ENCODE measurements at places on chromosomes 5 and 9.

DNA sequence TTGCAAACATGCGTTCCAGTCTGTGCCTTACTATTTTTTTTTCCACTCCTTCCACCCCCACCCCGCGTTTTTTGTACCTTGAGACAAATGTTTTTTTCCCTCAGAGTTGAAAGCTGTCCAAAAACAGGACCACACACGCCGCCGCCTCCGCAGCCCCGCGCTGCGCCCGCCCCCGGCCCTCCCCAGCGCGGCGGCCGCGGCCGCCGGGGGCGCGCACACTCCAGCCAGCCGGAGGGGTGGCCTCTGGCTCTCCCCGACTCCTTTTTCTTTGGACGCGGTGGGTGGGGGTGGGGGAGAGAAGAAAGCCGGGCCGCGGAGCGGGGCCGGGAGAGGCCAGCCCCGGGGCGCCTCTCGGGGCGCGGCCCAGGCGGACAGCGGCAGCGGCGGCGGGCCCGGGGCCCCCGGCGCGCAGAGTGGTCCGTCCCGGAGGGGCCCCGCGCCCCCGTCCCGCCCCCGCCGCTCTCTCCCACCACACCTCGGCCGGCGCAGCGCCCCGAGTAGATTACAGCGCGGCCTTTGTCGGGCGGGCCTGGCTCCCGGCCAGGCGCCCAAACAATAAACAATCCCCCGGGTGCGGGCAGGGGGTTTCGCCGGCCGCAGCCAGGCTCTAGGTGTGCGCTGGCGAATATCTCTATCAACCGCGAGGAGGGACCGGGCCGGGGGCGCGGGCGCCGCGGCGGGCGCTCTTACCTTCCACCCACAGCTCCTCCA lies 10.9 kb downstream of the PTCH1 start:
- peak; percentile 40 for DNase-seq

- no peak for DNase-seq
Observed at GRCh38 chr5:143147902-143148301, 255.6 kb downstream of the NR3C1 start.

DNA sequence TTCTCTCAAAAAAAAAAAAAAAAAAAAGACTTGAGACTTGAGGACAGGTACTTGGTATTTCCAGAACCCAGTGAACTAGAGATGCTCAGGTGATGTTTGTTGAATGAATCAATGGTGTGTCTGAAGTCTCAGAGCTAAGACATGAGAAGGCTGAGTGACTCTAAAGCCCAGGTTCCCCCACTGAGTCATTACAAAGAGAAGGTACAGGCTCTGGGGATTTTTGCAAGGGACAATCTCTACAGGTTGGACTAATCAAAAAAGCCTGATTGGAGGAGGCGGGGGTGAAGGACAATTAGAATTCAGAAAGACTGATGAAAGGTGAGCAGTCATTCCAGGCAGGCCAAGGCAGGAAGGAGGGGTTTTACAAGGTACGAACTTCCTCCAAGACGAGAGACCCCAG lies 8.2 kb upstream of the FABP6 start:
- DNase-seq: no peak

- no peak for DNase-seq
Observed at GRCh38 chr9:289121-289520, 74.5 kb downstream of the DOCK8 start.

DNA sequence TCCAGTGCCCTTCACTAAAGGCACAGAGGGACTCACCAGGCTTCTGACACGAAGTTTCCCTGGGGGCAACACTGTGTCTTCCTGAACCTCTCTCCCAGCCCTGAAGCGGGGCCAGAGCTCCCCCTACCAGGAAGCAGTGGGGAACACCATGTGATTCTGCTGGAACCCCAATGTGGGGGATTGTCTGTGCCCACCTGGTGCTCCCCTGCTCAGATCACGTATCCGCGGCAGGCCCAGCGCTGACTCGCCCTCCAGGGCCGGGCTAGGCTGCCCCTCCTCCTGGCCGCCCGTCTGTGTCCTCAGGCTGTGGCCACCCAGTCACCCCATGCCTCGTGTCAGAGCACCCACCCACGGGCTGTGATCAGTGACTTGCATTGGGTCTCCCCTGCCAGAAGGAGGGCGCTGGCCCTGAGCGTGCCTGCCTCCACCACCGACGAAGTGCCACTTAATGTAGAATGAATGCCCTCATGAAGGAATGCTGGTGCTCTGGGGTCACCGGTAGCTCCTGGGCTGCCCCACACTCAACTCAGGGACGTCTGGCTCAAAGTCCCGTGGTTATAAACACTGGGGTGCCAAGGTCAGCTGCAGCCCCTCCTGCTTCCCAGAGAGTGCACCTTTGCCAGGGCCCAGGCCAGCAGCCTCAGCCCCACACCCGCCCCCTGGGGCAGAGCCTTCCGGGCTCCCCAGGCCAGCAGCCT lies 22.1 kb downstream of the SARDH start:
- DNase-seq: peak; percentile 24

DNA sequence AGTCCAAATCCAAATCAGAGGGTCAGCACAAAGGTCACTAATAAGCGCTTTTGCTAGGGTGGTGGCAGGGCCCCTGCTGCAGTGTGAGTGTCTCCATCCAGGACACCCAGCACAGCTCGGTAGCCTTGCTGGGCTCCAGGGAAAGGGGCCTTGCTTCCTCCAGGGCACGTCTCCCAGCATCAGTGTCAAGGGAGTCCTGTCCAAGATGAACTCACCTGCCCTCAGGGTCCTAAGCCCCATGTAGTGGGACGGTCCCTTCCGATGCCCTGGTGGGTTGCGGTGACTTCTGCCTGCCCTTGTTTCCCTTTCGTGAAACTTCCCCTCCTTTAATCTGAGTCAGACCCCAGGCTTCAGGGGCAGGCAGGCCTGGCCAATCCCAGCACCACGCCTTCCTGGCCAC lies 101.7 kb downstream of the ZNF354C start:
- no peak for DNase-seq

DNA sequence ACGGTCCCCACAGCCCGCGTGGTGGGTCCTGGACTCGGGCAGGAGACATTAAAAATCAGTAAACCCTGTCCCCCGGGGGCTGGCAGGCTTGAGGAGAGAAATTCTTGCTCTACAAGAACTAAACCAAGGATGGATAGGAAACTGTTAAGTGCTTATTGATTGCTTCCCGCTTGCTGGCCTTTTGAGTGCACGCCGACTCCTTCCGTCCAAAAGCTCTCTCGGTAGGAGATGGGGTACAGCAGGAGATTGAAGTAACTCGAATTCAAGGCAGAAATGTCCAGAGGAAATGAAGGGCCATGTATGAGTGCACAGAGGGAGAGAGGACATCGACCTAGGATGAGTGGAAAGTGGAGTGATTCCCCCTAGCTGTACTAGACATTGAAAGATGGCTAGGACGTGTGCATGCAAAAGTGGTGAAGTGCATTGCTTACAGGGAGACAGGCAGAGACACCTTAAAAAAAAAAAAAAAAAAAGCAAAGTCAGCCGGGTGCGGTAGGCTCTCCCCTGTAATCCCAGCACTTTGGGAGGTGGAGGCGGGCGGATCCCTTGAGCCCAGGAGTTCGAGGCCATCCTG lies 923 bp downstream of the RECK start:
- no peak for DNase-seq

DNA sequence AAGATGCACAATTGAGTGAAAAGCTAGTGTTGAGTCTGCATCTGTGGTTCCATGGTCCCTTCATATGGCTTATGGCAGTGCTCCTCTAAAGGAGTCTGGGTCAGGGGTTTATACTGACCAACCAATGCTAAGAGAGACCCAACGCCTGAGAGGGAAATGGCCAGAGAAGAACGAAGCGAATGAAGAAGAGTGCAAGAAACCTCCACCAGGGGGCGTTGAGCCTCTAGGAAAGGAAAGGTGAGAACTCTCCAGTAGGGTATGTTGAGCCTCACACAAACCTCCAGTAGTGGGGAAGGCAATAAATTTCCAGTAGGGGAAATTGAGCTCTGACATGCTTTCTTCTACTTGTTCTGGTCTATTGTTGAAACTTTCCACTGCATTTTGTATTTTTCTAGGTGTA lies 470.6 kb downstream of the PRDM9 start:
- DNase-seq: peak; percentile 9

GRCh38 chr5:157212307-157212706 lies 31.7 kb downstream of the ITK start:
- no peak for DNase-seq

- DNase-seq: no peak
Observed at GRCh38 chr9:10134266-10134665, 478.5 kb downstream of the PTPRD start.

- no peak for DNase-seq
Observed at GRCh38 chr5:150694612-150695011, 6.2 kb downstream of the RBM22 start.

DNA sequence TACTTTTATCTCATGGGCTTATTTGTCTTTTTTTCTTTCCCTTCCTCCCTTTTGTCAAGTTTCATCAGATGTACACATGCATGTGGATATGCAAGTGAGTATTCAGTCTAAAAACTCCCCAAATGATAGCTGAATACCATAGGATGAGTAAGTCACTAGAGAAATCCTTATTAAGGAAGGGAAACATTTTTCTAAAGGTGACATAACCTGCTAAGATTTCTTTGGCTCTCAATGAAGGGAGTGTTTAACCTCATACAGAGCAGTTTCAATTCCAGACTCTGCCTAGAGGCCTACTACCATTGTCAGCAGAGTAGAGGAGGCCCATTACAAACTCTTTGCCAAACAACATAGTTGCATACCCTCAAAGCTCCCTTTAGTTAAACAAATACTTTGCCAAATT lies 192.4 kb downstream of the ARHGEF28 start:
- DNase-seq: no peak

GRCh38 chr5:178318382-178318781 lies 85.8 kb upstream of the PHYKPL start:
- DNase-seq: no peak

DNA sequence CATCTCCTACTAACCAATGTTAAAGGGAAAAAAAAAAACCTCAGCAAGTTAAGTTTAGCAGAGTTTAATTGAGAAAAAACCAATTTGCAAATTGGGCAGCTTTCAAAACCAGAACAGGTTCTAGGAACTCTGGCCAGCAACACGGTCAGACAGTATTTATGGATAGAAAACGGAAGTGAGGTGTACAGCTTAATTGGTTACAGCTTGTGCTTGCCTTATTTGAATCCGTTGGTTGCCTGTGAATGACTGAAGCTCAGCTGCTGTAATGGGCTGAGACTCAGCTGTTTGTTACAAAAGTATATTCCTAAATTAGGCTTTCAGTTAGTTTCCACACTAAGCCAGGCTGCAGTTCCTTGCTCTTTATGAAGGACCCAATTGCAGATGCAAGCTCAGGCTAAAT lies 217.0 kb downstream of the SREK1 start:
- DNase-seq: no peak

GRCh38 chr9:3288686-3289085 lies 237.1 kb downstream of the RFX3 start:
- DNase-seq: no peak

DNA sequence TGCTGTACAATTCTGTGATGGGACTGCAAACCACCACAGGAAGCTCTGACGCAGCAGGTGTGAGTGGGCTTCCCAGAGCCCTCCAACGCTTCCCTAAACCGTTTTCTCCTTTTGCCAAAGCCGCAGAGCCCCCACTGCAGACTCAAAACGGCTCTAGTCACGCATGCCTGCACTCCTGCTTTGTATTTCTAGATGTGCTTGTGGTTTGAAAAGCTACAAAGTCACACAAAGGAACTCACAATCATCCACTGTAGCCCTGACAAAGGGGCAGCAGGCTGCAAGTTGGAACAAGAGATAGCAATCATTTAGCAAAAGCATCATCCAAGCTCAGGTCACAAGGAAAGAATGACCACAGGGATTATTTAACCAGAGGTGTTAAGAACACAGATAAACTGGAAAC lies 79.3 kb downstream of the PTPN3 start:
- no peak for DNase-seq

GRCh38 chr5:67771221-67771620 lies 444.3 kb upstream of the PIK3R1 start:
- no peak for DNase-seq

- DNase-seq: no peak
Observed at GRCh38 chr9:101037430-101037829, 8.9 kb downstream of the PLPPR1 start.

- no peak for DNase-seq
Observed at GRCh38 chr5:40484495-40484894, 195.2 kb upstream of the PTGER4 start.

DNA sequence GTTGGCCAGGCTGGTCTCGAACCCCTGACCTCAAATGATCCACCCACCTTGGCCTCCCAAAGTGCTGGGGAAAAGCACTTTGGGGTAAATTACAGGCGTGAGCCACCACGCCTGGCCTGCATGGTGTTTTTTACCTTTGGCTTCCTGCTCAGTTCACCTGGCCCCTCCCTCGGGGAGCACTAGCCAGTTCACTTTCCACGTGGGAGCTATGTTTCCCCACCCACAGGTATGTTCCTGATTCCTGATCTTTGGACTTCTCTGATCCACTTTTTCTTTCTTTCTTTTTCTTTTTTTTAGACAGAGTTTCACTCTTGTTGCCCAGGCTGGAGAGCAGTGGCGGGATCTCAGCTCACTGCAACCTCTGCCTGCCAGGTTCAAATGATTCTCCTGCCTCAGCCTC lies 15.8 kb downstream of the DAB2IP start:
- DNase-seq: no peak

DNA sequence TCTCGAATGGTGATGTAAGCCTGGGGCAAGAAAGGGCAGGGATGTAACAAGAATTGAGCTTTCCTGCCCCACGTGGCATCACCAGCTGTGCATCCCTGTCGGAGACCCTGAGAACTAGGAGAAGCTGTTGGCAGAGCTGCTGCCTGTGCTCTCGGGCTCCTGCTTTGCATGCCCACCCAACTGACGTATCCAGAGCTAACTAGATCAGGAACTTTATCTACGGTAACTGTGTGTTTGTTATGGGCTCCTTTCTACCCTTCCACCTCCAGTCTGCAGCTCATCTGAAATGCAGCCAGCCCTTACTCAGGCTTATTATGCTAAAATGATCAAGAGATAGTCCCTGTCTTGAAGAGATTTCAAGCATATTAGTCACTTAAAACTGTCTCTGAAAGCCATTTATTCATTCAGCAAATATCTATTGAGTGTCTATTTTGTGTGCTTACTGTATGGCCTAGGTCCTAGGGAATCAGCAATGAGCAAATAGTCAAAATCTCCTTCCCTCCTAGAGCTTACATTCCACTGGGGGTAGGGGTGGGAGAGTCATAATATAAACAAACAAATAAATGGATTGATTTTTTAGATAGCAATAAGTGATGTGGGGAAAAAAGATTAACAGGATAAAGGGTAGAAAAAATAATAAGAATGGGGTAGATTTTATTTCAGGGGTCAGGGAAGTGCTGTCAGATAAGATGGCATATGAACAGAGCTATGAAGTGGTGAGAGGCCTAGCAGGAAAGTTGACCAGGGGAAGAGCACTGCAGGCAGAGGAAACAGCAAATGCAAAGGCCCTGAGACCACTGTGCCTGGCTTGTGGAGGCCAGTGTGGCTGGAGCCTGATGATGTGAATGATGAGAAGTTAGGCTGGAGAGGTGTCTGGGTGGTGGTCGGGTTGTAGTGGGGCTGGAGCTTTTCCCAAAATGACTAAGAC lies 118.2 kb downstream of the GALNT10 start:
- DNase-seq: no peak

DNA sequence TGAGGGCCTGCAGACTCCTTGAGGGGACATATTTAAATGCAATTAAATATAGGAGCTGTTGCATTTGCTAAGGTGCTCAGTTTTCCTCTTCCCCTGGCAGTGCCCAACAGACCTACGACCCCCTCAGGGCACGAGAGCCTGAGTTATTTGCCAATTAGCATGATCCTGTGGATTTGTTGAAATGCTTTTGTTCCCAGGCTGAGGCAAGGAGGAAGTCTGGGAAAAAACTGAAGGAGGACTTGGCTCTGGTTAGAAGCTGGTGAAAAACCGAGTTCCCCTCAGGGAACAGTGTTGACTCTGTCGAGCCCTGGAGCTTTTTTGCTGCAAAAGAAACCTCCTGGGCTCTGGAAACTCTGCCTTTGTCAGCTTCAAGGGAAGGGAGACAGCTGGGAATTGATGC lies 103.6 kb upstream of the SHB start:
- no peak for DNase-seq

- peak; percentile 39 for DNase-seq
Observed at GRCh38 chr9:124551472-124552272, 44.5 kb upstream of the NR5A1 start.

All from activated CD4-positive, alpha-beta T cell treated with anti-CD3 and anti-CD28 coated beads, Interleukin-2, amount 50 U/mL, for 48 hours (primary cell).